CD4-positive, alpha-beta T cell treated with Interferon alpha-2 for 1 hour (primary cell): ENCODE measurements at places on chromosomes 16 and 17.

GRCh38 chr17:79944821-79945391 lies 90.8 kb downstream of the TBC1D16 start:
- no peak for DNase-seq

DNA sequence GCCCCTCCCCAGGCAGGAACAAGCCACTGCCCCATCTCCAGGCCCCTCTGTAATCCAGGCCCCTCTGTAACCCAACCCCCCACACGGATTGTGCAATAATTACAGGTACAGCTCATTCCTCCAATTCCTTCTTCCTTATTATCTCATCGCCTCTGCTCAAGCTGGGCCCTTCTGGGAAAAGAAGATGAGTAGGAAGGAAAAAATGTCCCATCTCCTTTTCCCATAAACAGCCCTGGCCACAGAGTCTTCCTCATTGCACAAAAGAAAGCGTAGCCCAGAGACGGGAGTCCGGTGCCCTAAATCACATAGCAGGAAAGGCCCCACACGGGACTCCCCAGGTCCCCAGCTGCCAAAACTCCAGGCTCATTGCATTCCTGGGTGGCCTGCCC lies 3.6 kb upstream of the LITAFD start:
- DNase-seq, result no peak

DNA sequence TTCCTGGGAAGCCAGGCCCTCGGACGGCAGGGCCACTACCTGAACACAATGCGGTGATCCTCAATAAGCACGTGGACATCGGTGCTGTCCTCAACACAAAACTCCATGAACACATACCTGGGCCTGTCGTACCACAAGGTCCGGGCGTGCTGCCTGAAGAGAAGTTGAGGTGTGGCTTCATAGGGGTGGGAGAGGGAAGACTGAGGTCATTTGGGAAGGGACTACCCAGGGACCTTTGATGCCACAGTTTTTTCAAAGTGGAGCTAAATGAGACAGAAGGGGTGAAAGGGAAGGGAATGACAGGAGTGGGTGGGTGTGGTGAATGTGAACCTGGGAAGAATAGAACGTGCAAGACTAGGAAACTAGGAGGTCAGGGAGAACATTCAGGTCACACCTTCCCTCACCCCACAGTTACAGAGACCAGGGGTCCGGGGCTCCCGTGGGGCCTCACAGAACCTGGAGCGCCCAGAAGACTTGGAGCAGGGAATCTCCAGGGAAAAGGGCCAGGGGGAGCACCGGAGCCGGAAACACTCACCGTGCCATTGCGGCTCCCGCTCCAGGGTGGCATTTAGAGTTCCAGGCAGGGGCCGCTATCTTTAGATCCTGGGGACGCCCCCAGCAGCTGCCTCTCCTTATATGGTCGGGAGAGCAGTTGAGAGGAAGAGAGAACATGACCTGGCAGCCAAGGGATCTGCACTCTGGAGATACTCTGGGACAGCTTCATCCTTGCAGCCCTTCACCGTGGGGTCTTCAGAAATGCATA lies at the start of gene PTGES3L:
PTGES3L (minus strand) TSS at position 570 of the 763 bp plus-strand sequence; CDS start at position 543, 27 bp downstream.
- DNase-seq, result no peak

DNA sequence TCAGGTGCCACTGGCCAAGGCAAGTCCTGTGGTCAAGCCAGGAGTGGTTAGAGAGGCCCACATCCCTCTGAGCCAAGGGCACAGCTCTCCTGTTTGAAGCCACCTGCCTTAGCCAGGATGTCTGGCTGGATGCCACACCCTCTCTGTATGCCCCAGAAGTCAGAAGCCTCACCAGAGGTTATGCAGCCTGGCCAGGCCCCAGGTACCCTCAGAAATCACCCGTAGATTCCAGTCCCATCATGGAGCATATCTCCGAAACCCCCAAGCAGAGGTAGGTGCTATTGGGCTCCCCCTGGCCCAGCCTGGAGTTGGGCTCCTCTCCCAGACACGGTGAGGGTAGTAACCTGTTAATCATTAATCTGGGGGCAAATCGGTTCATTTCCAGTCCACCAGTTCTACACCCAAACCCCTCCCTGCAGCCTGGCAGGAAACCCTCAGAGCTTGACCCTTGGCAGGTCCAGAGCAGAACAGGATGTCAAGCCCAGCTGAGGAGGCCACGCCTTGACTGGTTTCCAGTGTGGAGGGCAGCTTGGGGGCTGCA lies 60.6 kb upstream of the TMEM97 start:
- no peak for DNase-seq

DNA sequence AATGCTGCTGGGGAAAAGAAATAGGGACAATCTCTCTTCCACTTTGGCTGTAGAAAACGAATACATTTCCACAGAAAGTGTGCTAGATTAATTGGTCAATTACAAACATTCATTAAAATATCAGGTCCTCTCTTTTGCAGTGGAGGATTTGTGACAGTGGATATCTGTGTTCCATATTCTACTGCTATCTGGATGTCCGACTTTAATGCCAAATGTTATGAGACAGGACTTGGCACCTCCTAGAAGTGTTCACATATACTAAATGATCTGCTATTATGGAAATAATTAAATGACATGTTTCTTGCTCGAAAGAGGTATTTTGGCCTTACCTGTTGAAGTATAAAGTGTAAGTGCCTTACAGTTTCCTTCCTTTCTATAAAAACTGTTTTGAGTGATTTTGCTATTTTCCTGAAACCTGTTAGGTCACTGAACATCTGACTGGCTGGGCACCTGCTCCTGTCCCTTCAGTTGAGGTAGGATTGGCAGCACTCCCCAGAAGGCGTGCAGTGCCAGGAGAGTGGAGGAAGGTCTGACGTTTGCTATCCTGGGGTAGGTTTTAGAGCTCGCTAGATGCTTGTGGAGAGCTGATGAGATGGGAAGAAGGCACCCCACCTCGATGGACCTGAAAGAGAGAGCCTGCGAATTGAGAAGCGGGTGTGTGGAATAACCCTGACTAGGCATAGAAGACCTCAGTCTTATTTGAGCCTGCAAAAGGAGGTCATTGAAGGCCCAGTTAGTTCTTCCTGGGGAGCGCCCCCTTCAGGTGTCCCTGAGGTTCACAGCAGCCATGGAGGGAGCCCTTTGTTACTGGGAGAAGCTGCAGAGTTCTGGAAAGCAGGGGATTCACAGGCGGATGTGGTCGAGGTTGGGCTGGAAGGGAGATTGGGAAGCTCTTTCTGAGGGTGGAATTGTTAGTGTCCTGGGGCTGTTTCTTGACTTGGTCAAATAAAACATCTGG lies 159.4 kb upstream of the ZNF267 start:
- no peak for DNase-seq

GRCh38 chr17:48363161-48363560 lies 66.9 kb downstream of the SKAP1 start:
- DNase-seq, result no peak

GRCh38 chr16:87982581-87983041 lies 31.4 kb downstream of the BANP start:
- no peak for DNase-seq

GRCh38 chr16:14205666-14206065 lies 134.5 kb downstream of the MRTFB start:
- no peak for DNase-seq

GRCh38 chr16:74582970-74583369 lies 23.9 kb downstream of the GLG1 start:
- no peak for DNase-seq
